NCI-H1092 (cell line): ENCODE measurements at places on chromosomes 12 and 14.

GRCh38 chr12:58008634-58009033 is 67.3 kb downstream of the ATP23 start:
- no peak for DNase-seq

DNA sequence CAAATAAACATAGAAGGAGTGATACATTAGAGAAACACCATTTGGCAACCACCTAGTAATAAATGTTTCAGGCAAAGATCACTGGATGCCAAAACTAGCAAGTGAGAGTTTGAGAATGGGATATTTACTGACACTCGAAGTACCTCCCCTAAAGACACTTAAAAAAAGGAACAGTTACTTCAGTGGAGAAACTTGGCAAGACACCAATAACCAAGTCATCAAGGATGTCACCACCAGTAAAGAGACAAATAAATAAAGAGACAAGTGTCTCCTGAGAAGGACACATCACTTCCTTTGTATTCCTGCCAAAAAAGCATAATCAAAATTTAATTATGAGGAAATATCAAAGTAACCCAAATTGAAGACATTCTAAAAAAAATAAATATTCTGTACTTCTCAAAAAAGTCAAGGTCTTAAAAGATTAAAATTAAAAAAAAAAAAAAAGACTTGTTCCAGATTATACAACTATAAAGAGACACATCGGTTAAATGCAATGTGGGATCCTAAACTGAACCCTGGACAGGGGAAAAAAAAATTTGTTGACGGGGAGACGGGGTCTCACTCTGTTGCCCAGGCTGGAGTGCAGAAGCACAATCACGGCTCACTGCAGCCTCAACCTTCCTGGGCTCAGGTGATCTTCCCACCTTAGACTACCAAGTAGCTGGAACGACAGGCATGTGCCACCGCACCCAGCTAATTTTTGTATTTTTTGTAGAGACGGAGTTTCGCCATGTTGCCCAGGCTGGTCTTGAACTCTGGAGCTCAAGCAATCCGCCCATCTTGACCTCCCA is 26.4 kb downstream of the TM7SF3 start:
- no peak for DNase-seq

DNA sequence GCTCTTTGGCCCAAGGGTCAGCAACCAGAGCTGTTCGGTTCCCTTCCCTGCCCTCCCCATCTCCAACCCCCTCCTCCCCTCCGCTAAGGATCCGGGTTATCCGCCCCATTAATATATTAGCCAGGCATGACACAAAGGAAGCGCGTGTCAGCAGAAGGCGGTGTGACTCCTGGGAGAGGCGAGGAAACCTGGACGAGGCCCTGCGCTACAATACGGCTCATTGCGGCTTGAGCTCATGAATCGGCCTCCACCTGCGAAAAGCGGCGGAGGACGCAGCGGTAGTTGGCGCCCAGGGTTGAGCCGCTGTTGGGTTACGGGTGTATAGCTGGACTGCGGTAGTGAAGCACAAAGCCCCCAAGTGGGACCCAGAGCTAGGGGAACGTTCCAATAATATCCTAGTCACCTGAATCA is 9.9 kb downstream of the FOXA1 start:
- DNase-seq: peak; percentile 64

DNA sequence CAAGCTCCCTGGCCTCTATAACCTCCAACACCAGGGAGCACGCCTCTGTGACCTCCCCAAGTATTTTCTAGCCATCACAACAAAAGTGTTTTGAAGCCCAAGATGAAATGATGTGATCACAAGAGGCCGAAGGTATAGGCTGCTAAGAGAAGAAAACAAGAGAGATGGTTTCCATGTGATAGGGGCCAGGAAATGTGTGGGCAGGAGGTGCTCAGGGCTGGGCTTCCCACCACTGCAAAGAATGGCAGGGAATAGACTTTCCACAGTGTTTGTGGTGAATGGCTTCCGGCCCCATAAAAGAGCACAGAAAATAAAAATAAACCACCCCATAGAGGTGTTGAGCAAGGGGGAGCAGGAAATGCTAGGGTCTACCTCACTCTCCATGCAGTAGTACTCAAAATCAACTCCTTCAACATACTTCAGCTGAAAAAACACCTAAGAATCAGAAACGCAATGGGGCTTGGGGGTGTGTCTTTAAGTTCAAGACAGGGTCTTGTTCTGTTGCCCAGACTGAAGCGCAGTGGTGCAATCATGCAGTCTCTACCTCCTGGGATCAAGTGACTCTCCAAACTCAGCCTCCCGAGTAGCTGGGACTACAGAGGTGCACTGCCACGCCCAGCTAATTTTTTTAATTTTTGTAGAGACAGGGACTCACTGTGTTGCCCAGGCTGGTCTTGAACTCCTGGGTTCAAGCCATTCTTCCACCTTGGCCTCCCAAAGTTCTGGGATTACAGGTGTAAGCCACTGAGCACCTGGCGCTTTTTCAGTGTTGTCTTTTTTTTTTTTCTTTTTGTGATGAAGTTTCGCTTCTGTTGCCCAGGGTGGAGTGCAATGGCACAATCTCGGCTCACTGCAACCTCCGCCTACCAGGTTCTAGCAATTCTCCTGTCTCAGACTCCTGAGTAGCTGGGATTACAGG is 27.1 kb downstream of the DAD1 start:
- DNase-seq: no peak

- no peak for DNase-seq
These were observed 472.0 kb upstream of the TBX3 start for GRCh38 chr12:115155665-115156645.

DNA sequence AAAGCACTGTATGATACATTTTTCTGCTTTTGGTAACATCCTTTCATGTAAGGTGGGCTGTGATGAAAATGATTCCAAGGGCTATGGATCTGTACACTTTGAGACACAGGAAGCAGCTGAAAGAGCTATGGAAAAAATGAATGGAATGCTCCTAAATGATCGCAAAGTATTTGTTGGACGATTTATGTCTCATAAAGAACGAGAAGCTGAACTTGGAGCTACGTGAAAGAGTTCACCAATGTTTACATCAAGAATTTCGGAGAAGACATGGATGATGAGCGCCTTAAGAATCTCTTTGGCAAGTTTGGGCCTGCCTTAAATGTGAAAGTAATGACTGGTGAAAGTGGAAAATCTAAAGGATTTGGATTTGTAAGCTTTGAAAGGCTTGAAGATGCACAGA is 22.1 kb upstream of the SRGAP1 start:
- no peak for DNase-seq

DNA sequence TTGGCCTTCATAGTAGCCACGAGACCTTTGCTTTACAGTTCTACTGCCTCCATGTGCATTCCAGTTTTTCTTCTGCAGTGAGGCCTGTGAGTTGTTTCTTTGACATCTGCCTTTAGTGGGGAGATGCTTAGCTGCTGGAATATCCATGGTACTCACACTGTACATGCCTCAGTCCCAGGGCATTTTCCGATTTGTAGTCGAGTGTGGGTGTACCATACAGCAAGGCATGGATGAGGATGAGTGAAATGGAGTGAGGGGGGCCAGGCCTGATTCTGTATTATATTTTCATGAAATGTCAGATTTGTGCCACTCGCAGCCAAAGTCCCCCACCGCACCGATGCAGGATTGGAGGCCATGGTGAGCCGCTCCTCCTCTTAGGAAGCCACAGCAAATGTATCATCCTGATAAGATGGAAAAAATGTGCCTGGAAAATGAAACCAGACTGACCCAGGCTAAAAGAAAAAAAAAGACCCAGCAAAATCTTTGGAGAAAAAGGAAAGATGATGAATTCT is 173.0 kb downstream of the ADGRD1 start:
- no peak for DNase-seq

DNA sequence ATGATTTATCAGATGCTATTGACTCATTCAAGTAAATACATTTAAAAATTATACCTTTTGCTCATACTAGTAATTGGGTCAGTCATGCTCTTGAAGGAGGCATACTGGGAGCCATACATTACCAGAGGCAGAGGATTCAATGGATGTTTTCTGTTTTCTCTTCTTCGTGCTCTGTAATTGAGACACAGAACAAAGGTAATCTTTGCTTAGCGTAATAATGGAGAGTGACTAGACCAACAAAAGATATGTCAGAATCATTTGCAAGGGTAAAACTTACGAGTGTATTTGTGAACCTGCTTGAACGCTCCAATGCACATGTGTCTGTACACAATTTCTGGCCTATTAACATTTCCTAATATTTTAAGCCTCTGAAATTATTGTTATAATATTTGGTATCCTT is 296.4 kb downstream of the FOXG1 start:
- DNase-seq: no peak

DNA sequence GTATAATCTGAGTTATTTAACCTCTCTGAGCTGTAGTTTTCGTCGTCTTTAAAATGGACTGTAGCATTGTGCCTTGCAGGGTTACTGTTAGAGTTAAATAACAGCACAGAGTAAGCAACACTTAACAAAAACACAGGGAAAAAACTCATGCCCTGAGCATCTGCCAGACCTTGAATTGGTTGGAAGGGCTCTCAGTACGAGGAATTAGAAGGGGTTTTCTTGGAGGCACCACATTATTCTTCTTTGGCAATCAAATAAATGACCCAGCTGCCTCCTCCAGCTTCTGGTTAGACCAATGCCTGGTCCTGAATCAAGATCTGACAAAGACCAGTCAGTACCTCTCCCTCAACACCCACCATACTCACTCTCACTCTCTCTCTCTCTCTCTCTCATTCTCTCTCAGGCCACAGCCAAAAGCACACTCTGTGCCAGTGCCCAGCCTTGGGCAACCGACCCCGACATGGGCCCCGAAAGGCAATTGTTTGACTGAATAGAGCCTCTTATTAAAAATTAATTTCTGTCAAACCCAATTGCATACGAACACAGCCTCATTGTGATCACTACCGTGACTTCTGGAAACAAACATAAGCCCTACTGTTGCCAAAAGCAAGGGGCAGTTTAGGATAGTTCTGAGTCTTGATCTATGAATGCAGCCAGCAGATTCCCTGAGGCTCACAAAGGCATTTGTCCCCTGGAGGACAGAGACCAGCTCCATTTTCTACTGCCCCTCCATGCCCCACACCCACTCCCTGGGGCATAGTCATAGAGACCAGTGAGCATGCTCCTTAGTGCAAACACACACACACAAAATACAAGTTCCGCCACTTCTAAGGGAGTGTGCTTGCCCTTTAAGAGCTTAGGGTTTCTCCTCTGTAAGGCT is 23.9 kb downstream of the DUSP6 start:
- DNase-seq: no peak

DNA sequence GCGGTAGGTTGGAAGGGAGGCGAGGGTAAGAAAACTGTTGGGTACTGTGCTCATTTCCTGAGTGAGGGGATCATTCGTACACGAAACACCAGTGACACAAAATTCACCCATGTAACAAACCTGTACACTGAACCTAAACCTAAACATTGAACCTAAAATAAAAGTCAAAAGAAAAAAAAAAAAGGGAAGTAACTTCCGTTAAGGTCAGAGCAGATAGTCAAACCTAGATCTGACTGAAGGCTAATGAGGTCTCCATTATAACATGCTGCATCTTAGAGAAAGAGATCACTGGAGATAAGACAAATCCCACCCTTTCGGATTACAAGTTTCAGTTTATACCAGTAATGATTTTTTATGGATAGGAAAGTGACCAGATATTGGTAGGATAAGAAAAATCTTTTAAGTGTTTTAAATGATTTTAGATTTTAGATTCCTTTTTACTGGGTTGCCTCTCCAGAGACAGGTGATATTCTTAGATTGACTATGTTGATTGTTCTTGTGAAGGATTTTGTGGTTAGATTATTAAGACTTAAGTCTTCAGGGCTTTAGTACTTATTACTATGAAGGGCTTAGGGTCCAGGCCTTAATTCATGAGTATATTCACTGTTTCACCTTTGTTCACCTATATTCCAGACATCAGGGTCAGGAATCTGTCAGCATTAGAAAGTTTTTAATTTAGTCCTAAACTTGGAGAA is 11.2 kb upstream of the NCKAP1L start:
- no peak for DNase-seq
